HuH-7.5 (cell line): ENCODE measurements at places on chromosomes 1 and 21.

DNA sequence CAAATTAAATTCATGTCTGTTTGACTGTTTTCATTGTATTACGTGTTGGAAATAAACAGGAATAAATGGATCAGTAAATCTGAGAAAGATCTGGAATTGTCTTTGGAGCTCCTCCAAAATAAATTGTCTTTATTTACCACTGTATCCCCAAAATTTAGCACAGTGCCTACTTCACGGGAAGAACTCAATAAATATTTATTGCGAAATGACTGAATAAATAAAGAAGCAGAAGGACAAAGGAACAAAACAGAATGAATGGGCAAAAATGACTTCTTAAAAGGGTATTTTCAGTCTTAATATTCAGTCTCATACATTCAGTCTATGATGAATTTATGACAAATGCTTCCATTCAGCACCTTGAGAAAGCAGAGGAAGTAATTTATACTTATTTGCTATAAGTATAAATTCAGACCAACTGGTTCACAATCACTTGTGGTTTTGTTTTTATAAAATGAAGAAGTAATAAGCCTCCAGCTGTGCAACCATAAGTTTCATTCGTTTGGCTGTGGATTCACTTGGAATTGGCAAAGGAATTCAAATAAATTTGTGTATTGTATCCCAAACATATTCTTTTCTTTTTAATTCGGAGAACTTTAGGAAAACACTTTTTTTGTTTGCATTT is 19.2 kb upstream of the PRKAA2 start:
- DNase-seq = no peak

- DNase-seq = no peak
Measured at GRCh38 chr1:205243350-205244191, 15.8 kb downstream of the TMCC2 start.

- no peak for DNase-seq
Measured at GRCh38 chr1:46168477-46168876, 6.4 kb upstream of the TSPAN1 start.

DNA sequence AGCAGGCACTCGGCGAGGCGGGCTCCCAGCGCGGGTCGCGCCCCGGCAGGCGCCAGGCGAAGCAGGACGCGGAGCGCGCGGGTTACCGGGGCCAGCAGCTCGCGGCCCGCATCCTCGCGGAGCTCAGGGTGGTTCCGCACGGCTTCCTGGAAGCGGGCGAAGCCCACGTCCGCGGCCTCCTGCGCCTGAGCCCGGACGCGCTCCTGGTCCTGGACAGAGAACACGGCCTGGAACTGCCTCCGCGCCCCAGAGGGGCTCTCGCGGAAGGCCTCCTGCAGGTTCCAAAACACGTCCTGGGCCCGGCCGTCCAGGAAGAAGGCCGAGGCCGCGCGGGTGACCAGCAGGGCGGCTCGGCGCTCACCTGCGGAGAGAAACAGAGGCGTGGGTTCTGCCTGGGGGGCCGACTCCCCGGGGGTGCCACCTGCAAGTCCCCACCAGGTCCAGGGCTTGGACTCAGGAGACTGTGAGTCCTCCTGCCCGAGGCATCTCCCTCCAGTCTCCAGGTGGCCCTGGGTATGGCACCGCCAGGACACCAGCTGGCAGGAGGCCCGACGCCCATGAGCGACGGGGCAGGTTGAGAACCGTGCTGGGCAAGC is 11.4 kb downstream of the TTC34 start:
- DNase-seq = no peak

GRCh38 chr1:201896951-201897391 is 8.3 kb downstream of the SHISA4 start:
- no peak for DNase-seq

- no peak for DNase-seq
Measured at GRCh38 chr21:45934554-45934953, 47.0 kb upstream of the COL6A1 start.

DNA sequence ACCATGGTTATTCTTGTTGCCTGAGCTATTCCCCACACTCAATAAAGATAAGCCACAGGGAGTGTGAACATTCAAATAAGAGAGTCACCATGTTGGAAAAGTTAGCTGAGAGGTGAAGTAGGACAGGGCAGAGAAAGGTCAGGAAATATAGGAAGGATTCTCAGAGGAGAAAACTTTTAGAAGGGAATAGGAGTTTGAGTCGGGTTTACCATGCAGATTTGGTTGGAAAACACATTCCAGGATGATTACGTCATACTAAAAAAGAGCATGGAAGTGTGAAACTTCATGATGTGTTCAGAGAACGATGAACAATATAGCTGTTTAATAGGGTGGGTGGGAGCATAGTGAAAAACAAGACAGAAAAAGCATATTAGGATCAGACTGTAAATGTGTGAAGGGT is 1125.3 kb upstream of the ADGRL2 start:
- no peak for DNase-seq

DNA sequence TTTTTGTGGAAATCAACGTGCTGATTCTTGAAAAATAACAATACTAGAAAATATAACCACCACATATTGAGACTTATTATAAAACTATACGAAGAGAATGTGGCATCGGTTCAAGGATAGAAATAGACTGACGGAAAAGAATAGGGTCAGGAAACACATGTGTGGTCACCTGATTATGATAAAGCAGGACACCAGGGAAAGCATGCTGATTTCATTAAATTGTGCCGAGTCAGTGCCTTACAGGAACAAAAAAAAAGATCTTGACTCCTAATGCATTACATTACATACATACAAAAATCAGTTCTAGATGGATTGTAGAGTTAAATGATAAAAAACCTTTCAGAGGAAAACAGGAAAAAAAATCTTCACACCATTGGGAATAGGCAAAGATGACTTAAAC is 43.5 kb upstream of the SERPINC1 start:
- no peak for DNase-seq

DNA sequence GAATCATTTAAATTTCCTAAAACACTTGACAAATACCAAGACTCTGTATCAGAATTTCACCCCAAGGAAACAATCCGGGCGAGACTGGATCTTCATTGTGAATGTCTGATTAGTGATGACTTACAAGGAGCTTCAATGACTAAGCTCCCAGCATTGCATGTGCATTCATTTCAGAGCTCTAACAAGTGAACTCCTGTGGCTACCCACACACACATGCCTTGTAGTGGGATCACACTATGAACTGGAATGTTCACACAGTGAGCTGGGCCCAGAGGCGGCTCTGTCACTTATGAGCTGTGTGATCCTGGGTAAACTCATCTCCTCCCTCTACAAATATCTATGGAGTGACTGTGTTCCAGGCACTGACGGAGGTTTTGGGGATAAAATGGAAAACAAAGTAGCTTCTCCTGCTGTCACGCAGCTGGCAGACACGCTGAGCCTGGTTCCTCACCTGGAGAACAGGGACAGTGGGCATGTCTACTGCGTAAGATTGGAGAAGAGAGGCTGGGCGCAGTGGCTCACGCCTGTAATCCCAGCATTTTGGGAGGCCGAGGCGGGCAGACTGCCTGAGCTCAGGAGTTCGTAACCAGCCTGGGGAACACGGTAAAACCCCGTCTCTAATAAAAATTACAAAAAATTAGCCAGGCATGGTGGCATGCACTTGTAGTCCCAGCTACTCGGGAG is 56.9 kb downstream of the CLSTN1 start:
- no peak for DNase-seq

DNA sequence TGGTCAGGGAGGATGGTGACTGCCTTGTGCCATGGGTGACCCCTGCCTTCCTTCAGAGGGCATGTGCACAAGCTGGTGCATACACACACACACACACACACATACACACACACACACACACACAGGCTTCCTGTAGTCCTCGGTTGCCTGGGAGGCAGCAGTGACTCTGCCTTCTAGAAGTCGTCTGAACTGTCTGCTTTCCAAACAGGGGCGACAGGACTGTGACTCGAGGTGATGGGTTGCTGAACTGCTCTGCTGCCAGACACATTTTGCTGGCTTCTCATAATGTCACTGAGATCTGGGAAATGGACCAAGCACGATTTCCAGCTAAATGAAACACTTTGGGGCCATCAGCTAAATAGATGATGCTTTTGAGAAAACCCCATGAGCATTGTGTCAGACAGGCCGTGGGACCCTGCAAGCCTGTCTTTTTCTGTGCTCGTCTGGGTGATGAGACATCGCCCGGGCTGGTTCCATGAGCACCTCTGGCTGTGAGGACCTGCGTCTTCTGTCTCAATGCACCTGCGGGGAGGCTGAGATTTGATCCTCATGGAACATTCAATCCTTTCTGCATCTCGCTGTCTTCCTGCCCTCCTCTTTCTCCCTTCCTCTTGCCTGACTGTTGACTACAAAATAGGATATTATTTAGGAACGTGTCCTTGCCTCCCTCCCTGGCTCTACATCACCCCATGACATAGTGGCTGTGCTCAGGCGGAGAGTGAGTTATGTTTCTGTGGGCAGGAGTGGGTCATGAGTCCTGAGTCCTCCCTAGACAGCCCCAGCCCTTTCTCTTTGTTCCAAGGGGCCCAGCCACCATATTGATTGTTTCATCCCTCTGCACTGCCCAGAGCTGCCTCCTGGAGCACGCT is 436.8 kb downstream of the CAMTA1 start:
- DNase-seq = no peak

- peak; percentile 48 for DNase-seq
Measured at GRCh38 chr1:46223472-46223943, 20.4 kb downstream of the LURAP1 start.

- DNase-seq = no peak
Measured at GRCh38 chr1:241782396-241782795, 65.6 kb upstream of the EXO1 start.

GRCh38 chr1:27489501-27489972 is 430 bp downstream of the WASF2 start:
- DNase-seq = no peak

- DNase-seq = no peak
Measured at GRCh38 chr1:15598436-15598835, 13.6 kb upstream of the AGMAT start.

- DNase-seq = no peak
Measured at GRCh38 chr1:97572561-97572960, 348.3 kb downstream of the DPYD start.

GRCh38 chr1:210786546-210786945 is 347.4 kb downstream of the KCNH1 start:
- DNase-seq = no peak

GRCh38 chr1:55334160-55334559 is 119.0 kb upstream of the USP24 start:
- DNase-seq = no peak

DNA sequence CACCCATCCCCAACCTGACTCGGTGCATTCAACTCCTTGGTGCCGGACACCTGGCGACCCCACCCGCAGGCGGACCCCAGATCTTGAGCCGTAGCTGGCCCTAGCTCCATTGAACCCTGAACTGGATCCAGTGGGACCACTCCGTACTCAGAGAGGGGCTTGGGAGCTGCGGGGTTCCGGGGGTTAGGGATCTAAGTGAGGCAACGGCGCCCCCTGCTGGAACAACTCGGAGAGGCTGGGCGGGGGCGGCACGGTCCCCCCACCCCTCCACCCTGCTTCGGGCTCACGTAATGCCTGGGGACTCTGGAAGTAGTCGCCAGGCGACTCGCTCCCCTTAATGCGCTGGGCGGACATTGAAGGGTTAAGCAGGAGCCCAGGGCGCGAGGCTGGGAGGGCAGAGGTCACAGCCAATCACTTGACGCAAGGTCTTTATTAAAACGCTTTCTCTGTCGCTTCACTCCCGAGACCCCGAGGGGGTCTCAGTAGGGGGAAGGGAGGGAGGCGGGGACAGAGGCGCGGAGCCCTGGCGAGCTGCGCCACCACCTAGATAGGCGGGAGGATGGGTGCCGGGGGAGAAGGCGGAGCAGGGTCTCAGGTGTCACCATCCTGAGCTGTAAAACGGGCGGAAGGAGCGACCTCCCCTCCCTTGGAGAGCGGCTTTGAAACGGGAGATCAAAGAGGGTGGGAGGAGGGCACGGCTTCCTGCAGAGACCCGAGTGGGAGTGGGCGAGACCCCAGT is 704 bp upstream of the CRABP2 start:
- DNase-seq = peak; percentile 80

- DNase-seq = no peak
Measured at GRCh38 chr1:113963281-113963906, 15.9 kb upstream of the OLFML3 start.

DNA sequence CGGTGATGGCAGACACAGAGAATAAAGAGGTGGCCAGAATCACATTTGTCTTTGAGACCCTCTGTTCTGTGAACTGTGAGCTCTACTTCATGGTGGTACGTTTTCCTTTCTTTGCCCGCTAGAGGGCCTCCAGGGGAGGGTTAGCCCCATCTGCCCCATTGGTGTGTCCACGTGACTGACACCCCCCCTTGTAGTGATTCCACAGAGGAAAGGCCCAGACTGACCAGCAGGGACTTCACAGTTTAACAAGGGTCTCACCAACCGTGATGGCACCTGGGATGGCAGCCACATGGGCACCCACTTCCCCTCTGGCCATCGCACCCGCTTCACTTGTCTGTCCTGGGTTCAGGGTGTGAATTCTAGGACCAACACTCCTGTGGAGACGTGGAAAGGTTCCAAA is 22.3 kb upstream of the SARS1 start:
- DNase-seq = no peak

GRCh38 chr1:211965108-211965805 is 70.1 kb downstream of the INTS7 start:
- no peak for DNase-seq

- no peak for DNase-seq
Measured at GRCh38 chr1:62922006-62922405, 138.1 kb downstream of the ATG4C start.

DNA sequence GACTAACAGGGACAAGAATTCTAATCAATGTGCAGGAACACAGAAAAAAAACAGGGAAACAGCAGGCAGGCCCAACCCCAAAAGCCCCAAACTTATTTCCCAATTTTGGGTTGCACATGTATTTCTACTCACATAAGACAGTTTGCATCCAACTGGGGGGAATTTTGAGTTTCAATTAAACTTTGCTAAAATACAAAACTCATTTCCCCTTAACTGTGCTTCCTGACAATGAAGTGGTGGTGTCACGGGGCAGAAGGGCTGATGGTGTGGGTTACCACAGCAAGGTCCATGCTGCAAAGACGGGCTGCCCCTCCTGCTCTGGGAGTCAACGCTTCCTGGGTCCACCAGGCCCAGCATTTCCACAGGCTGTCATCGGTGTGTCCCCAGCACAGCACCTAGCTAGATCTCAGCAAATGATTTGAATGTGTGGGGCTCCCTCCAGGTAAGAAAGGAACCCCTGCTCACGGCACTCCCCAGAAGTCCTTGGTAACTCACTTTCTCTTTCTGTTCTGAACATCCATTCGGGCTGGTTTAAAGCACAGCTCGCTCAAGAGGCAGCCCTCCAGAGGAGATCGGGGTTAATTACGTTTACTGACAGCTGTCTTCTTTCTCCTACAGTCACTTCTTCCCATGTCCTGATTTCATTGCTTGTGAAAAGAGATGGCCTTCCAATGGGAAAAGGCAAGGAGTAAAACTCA is 27.4 kb downstream of the HIVEP3 start:
- DNase-seq = no peak

DNA sequence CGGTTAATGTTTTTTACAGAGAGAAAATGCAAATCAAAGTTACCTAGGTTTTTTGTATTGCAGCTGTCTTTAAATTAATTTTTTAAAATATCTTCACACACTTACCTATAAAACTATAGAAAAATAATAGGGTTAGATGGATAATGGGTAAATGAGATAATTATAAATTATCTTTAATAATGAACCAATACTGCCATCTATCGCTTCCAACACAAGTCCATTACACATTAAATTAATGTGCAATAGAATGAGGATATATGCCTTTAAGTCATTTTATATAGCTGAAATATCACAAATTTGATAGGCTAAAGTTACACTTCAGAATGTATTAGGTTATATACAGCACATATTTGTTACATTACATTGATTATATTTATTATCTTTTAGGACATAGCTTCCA is 2212.8 kb downstream of the MRPL39 start:
- no peak for DNase-seq

GRCh38 chr1:46114925-46115603 is 17.4 kb downstream of the PIK3R3 start:
- DNase-seq = no peak

GRCh38 chr21:37058261-37058660 is 14.6 kb downstream of the PIGP start:
- DNase-seq = no peak
